ENCODE measurements at places on chromosomes 7 and 10.

- DNase-seq: no peak
These were observed 56.8 kb downstream of the GLRX3 start for GRCh38 chr10:130193033-130193432.

GRCh38 chr7:117163101-117163500 lies 159.8 kb downstream of the WNT2 start:
- DNase-seq: no peak

GRCh38 chr7:136016649-136017395 lies 39.7 kb upstream of the MTPN start:
- peak; percentile 46 for DNase-seq

- no peak for DNase-seq
These were observed 22.7 kb downstream of the HOXA1 start for GRCh38 chr7:27073076-27073475.

- DNase-seq: no peak
These were observed 386.2 kb downstream of the GALNT17 start for GRCh38 chr7:71517940-71518699.

- DNase-seq: no peak
These were observed 10.5 kb downstream of the ACADSB start for GRCh38 chr10:123019264-123019663.

DNA sequence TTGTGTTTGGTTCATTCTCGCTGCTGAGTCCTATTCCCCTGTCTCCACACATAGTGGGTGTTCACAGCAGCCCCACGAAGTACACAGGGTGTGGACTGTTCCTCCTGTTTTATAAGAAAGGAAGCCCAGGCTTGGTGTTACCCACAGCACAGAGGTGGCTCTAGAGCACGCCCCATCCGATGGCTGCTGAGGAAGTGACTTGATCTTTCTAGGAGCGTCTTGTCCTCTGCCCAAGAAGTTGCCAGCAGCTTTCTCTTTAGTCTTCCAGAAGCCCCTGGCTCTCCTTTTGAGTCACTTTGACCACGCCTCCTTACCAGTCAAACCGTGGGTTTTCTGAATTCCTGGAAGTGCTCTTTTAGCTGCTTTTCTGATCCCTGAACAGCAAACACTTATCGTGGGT lies 94.0 kb downstream of the GRK5 start:
- peak; percentile 91 for DNase-seq

- no peak for DNase-seq
These were observed 207.9 kb downstream of the CACNA2D1 start for GRCh38 chr7:82235713-82236112.

DNA sequence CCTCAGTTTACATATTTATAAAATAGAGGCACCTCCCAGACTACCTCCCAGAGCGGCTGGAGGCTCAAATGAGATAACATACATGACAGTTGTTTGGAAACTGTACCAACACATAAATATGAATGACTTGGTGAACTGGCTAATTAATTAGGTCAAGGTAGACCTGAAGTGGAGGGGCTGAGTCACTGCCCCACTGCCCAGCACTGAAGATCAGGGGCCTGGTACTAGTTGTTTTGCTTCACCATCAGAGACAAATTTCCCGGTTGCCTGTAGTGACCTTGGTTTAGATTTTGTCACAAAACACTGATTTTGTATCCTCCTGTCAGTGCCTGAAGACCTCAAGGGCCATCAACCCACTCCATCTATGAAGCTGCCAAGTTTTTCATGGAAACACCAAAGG lies 41.8 kb downstream of the JAZF1 start:
- DNase-seq: no peak

GRCh38 chr7:149635561-149636329 lies 137.6 kb downstream of the ZNF467 start:
- peak; percentile 58 for DNase-seq

GRCh38 chr7:55147736-55148135 lies 128.9 kb downstream of the EGFR start:
- no peak for DNase-seq

GRCh38 chr7:116337018-116337417 lies 126.7 kb downstream of the TES start:
- no peak for DNase-seq

GRCh38 chr10:114885443-114885842 lies 52.6 kb upstream of the TRUB1 start:
- no peak for DNase-seq

- peak; percentile 42 for DNase-seq
These were observed 1.5 kb downstream of the RGS10 start for GRCh38 chr10:119541046-119541445.

DNA sequence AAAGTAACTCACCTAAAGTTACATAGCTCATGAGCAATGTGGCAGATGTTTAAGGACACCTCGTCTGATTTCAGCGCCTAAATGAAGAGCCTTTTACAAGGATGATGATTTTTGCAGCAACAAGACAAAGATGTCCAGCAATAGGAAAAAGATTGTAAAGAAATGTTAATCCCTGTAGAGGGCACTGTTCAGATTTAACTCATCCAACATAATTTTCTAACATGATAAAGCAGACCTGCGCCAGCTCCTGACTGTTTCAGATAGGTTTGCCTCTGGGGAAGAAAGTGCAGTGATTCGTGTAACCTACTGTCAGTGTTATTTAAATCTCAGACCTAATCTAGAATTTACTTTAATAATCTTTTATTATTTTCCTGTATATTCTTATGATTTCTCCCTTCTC lies 595.2 kb downstream of the AUTS2 start:
- peak; percentile 0 for DNase-seq

DNA sequence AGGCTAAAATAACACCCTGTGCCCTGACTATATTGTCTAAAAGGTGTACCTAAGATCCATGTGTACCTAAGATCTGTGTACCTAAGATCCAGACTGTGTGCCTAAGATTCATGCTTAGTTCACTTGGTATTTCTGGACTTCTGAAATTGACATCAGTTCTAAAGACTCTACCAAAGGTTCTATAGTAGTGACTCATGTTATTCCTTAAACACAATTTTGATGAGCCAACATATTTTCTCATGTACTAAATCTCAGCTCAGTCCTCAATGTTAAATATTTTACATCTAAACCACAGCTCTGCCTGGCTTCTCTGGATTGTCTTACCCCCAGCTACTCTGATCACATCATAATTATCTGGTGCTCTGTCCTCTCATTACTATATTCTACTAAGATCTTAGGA lies 802.3 kb upstream of the SORCS1 start:
- DNase-seq: no peak

DNA sequence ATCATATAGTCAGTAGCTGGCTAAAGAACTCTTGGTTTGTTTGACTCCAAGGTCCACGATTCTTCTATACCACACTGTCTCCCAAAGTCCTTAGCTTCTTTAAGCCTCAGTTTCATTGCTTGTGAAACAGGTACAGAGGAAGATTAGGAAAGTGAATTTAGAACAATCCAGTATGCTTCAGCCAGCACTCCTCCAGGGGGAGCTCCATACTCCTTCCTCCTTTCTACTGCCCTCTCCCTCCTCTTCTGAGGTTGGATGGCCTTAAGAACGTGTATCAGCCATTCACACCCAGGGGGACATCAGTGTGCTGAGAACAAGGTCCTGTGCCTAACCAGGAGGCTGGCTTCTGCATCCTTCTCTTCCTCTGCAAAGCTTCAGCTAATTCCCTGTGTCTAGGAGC lies 54.8 kb upstream of the CALD1 start:
- peak; percentile 48 for DNase-seq

- DNase-seq: peak; percentile 75
These were observed 38.8 kb downstream of the RAMP3 start for GRCh38 chr7:45196374-45196773.

DNA sequence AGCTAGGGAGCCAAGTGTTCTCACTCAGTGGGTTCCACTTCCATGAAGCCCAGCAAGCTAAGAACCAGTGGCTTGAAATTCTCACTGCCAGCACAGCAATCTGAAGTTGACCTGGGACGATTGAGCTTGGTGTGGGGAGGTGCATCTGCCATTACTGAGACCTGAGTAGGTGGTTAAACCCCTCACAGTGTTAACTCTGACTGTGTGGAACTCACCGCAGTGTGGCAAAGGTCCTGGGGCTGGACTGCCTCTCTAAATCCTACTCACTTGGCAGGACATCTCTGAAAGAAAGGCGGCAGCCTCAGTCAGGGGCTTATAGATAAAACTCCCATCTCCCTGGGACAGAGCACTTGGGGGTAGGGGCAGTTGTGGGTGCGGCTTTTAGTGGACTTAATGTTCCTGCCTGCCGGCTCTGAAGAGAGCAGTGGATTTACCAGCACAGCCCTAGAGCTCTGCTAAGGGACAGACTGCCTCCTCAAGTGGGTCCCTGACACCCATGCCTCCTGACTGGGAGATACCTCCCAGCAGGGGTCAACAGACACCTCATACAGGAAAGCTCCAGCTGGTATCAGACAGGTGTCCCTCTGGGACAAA lies 143.1 kb downstream of the PDE1C start:
- DNase-seq: no peak

- DNase-seq: peak; percentile 61
These were observed 2.6 kb downstream of the ZC3HAV1 start for GRCh38 chr7:139106959-139107358.

GRCh38 chr7:108222236-108222892 lies 92.2 kb upstream of the LAMB4 start:
- DNase-seq: no peak

- no peak for DNase-seq
These were observed 21.6 kb upstream of the PURB start for GRCh38 chr7:44906965-44907364.
